ENCODE measurements at places on chromosomes 3 and 15. TPM values are rescaled to one million over a fixed set of nuclear protein-coding genes. Genes with fewer than 3 reads are reported as not detected.

- H3K36me3 ChIP-seq: no peaks in the 10 kb centered on the region
- no peak overlapping the region for H3K4me3 ChIP-seq
- peaks cover 15% of the 10 kb centered on the region for H3K27me3 ChIP-seq
- no peak for DNase-seq
- H3K27ac ChIP-seq: no peak overlapping the region
Measured at GRCh38 chr15:78951841-78952238, 7.0 kb upstream of the CTSH start.

DNA sequence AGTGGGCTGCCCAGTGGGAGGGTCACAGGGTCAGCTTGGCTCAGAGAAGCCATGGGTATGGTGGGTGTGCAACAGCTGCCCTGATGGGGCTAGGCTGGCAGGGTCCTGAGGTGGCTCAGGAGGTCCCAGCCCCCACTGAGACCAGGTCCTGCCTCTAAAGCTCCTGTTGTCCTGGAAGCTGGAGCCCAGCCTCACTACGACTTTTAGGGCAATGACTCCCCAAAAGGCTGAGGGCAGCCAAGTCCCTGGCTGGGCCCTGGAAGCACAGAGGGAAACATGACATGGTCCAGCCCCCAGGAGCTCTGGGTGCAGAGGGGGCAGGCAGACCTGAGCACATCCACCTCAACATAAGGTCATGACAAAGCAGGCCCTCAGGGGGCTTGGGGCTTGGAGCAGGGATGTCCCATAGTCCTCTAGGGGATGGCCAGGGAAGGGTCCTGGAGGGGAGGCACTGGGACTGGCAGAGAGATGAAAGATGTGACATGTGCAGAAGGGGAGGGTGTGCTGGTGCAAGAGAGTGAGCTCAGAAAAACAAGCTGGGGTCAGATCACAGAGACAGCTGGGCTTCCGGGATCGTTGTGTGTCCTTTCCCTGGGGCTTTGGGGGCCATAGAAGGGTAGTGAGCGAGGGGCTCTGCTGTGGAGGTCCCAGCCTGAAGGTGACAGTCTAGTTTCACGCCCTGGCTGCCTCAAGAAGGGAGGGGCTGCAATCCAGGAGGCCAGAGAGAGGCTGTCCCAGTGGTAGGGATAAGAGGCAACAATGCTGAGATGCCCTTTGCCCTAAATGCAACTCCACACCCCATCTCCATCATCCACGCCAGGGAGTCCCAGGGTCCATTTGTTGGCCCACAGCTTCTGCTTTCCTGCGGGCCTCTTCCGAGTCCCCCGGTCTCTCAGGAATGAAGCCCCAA is 639 bp upstream of the ITIH3 start:
- H3K4me3 ChIP-seq: no peak overlapping the region
- DNase-seq: no peak

DNA sequence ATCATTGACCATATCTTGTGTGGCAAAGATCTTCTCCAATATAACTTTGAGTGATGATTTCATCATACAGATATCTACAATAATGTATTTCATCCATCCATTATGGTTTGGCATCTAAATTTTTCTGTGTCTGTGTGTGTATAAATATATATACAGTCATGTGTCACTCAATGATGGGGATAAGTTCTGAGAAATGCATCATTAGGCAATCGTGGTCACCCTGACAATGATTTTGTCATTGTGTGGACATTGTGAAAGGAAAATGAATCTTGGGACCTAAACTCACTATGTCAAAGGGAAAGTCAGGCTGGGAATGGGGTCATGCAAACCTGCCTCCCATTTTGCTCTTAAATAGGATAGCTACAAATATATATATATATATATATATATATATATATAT is 12.4 kb downstream of the CFAP161 start:
- DNase-seq: no peak
- H3K4me3 ChIP-seq: no peak overlapping the region
- H3K4me1 ChIP-seq: no peaks in the 10 kb centered on the region
- no peak overlapping the region for H3K27ac ChIP-seq

DNA sequence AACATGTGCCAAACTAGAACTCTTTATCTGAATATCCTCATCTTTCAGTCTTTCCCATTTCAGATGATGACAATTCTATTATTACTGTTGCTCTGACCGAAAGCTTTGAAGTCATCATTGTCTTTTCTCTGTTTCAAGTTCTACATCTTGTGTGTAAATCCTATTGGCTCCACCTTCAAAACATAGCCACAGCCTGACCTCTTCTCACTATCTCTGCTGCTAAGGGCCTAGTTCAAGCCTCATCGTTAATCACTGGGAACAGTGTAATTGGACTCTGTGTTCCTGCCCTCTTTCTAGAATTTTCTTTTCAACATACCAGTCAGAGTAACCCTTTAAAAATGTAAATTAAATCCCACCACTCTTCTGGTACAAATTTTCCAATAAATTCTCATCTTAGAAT is 105.1 kb downstream of the OXSM start:
- H3K4me3 ChIP-seq: no peak overlapping the region
- DNase-seq: no peak

Gene MYH15
- total RNA-seq: not detected

All from GM23248 (cell line).